Eye (tissue), 1 donor: ENCODE measurements at places on chromosomes 1 and 21.

DNA sequence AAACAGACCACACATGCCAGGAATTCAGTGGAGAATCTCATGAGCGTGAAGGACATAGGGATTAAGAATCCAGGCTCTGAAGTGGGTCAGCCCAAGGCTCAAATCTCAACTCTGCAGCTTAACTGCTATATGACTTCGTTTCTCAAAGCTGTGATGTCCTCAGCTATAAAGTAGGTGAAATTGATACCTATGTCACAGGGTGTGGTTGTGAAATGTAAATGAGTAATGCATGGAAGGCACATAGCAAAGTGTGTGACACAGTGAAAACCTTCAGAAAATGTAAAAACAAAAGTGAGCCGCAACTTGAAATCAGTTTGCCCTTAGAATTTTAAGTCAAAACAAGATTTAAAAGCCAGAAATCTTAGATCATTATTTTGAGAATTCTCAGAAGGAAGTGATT, 145.7 kb upstream of the PRMT6 start:
- no peak for DNase-seq

- no peak for DNase-seq
These were observed 429.0 kb downstream of the NEGR1 start for GRCh38 chr1:71853360-71853759.

- DNase-seq: no peak
These were observed 26.9 kb upstream of the NKAIN1 start for GRCh38 chr1:31266547-31266946.

DNA sequence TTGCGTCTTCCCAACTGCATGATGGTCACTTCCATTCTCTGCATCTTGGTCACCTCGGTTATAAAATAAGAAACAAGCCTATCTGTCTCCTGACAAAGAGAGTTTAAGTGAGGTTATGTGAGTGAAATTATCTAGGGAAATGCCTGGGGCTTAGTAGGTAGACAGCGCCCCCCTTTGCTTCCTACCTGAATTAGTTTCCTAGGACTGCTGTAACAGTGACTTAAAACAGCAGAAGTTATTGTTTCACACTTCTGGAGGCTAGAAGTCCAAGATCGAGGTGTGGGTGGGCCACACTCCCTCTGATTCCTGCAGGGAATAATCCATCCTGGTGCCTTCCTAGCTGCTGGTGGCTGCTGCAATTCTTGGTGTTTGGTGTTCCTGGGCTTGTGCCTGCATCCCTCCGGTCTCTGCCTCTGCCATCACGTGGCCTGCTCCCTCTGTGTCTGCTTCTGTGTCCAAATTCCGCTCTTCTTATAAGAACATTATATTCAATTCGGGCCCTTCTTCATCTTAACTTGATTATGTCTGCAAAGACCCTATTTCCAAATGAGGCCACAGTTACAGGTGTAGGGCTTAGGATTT, 92.6 kb downstream of the IGSF21 start:
- no peak for DNase-seq

DNA sequence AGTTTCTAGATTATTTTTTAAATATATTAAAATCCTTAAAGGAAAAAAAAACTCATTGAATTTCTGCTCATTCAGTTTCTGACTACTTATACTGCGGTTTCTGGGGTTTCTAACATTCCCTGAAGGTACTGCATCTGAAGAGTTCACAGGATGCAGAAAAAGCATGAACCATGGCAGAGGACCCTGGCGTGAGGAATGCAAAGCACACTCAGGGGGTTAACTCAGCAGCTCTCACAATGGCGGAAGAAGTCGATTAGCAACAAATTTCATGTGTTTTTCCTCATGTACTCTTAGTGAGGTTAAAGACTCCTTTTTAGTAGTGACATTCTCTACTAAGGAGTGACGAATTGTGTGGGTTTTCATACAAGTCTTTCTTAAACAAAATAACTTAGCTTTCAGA, 975.6 kb downstream of the NCAM2 start:
- DNase-seq: no peak

GRCh38 chr21:31293986-31294385, 50.1 kb downstream of the TIAM1 start:
- DNase-seq: no peak

DNA sequence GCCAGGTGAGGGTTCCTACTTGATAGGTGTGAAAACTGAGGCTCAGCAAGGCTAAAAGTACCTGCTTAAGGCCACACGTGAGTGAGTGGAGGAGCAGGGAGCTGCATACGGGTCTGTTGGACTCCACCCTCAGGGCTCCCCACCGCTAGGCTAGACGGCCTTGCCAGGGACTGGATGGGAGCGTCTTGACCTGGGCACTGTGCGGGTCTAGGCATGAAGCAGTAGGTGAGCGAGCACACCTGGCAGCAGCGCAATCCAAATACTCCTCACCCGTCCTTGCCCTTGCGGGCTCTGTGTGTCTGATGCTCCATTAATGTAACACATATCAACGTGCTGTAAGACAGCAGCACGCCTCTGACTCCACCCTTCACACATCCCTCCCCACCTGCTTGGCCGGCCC, 94.0 kb downstream of the LACTBL1 start:
- no peak for DNase-seq

GRCh38 chr1:15837931-15838330, 9.6 kb upstream of the SPEN start:
- DNase-seq: no peak

- DNase-seq: peak; percentile 90
These were observed 58.8 kb downstream of the FRRS1 start for GRCh38 chr1:99707535-99708142.

DNA sequence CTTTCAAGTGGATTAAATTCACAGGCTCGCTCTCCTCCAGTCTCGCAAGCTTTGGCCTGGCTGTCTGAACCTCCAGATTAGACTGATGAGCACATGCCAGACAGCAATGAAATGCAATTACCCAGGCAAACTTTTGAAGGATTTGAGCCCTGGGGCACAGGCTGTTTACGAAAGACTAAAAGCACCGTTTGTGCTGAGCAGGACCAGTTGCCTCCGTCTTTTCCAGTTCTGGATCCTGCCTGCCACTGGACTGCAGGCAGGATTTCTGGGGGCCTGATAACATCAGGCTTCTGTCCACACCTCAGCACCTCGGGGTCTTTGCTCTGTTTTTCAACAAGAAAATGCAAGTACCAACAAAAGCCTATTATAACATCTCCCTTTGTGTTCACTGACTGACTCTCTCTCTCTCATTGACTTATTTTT, 145.7 kb downstream of the CLIC6 start:
- peak; percentile 18 for DNase-seq

- DNase-seq: no peak
These were observed 37.7 kb downstream of the NRIP1 start for GRCh38 chr21:15027056-15027455.

- no peak for DNase-seq
These were observed 27.9 kb downstream of the SLC45A1 start for GRCh38 chr1:8345621-8346415.

- no peak for DNase-seq
These were observed 1.0 kb upstream of the TNNI1 start for GRCh38 chr1:201422436-201423030.

DNA sequence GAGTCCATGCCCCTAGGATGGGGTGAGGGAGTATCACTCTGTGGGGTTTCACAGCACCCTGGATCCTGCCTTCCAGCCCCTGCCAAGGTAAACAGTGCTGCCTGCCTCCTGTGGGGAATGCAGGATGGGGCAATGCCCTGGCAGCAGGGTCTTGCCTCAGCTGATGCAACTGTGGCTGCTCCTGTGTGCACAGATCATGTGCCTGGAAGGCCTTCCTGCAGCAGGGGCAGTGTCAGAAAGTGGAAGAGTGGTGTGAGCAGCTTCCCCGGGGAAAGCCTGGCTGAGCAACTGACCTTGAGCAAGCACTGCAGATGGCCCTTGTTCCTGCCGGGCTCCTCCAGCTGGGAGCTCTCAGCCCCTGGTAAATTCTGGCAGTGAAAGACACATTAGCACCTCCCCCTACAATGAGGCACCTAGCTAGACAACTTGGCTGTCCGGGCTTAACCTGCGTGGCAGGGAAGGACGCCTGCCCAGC, 9.9 kb downstream of the TOR3A start:
- peak; percentile 41 for DNase-seq

DNA sequence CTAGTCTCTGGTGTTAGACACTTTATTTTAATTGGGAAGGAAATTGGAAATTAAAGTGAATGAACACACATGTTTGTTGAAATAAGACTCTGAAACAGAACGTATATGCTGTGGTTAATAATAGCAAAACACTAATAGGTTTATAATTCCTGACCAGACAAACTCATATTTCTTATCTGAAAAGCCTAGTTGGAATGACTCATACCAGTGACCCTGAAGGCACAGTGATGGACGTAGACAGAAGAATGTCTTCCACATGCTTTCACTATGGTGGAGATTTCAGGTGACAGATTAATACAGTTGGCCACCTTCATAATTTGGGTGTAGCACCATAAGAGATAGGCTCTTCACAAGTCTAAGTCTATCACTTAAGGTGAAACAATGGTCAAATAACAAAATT, 83.0 kb upstream of the COL11A1 start:
- DNase-seq: no peak

DNA sequence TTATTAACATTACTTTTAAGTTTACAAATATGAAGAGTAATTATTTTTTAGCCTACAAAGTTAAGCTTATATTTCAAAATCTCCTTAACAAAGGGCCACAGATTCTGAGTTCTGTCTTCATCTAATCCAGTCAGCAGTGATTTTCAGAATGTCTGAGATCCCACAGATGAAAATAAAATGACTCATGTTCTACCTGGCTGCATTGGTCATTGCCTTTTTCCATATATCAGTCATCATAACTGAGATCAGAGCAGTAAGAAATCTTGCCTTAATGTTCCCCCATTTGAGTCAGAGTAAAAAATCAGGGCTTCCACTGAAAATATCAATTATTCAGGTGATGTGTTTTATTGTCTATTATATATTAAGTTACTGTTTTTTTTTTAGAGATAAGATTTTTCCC, 416.1 kb downstream of the MRPL39 start:
- DNase-seq: no peak

GRCh38 chr1:70117046-70117445, 88.3 kb downstream of the LRRC40 start:
- no peak for DNase-seq

GRCh38 chr1:18515120-18515667, 34.5 kb downstream of the KLHDC7A start:
- DNase-seq: no peak

GRCh38 chr1:13462682-13463081, 51.1 kb downstream of the LRRC38 start:
- DNase-seq: no peak

- DNase-seq: no peak
These were observed 354.3 kb upstream of the NEGR1 start for GRCh38 chr1:72636631-72637030.

DNA sequence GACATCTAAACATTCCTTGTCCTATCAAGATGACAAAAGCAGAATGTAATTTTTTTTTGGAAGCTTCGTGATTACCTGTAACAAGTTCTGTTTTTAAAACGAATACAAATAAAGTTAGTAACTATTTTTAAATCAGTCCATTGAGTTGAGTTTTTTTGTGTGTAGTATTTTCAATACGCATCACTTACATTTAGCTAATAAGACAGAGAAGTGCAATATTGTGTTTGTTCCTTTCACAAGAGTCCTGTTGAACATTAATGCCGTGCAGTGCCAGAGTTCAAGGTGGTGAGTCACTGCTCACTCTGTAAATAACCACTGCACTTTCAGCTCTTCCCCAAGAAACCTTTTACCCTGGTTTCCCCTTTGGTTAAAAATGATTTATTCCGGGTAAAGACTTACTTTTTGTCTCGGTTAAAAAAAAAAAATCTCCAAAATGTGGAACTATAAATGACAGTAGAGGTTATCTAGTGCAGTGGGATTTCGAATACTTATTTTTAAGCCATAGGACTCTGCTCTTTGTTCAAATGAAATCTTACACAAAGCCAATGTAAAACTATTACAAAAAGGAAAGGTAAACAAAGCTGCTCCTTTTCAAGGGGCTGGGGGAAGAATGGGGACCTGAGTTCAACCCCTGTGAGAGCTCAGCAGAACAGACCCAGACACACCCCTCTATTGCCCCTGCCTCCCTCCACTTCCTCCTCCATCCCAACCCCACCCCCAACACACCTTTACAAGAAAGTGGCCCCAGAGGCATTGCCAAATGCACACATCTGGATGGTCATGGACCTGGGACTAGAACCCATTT, 14.8 kb upstream of the NCMAP start:
- no peak for DNase-seq

- peak; percentile 98 for DNase-seq
These were observed 79.4 kb downstream of the CAPZB start for GRCh38 chr1:19405761-19406487.

DNA sequence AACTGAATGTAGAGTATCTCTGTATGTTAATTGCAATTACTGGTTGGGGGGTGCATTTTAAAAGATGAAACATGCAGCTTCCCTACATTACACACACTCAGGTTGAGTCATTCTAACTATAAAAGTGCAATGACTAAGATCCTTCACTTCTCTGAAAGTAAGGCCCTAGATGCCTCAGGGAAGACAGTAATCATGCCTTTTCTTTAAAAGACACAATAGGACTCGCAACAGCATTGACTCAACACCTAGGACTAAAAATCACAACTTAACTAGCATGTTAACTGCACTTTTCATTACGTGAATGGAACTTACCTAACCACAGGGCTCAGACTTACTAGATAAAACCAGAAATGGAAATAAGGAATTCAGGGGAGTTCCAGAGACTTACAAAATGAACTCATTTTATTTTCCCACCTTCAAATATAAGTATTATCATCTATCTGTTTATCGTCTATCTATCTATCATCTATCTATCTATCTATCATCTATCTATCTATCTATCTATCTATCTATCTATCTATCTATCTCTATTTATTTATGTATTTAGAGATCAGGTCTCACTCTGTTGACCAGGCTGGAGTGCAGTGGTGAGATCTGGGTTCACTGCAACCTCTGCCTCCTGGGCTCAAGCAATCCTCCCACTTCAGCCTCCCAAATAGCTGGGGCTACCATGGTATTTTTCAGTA, 47.8 kb downstream of the CHML start:
- DNase-seq: no peak

DNA sequence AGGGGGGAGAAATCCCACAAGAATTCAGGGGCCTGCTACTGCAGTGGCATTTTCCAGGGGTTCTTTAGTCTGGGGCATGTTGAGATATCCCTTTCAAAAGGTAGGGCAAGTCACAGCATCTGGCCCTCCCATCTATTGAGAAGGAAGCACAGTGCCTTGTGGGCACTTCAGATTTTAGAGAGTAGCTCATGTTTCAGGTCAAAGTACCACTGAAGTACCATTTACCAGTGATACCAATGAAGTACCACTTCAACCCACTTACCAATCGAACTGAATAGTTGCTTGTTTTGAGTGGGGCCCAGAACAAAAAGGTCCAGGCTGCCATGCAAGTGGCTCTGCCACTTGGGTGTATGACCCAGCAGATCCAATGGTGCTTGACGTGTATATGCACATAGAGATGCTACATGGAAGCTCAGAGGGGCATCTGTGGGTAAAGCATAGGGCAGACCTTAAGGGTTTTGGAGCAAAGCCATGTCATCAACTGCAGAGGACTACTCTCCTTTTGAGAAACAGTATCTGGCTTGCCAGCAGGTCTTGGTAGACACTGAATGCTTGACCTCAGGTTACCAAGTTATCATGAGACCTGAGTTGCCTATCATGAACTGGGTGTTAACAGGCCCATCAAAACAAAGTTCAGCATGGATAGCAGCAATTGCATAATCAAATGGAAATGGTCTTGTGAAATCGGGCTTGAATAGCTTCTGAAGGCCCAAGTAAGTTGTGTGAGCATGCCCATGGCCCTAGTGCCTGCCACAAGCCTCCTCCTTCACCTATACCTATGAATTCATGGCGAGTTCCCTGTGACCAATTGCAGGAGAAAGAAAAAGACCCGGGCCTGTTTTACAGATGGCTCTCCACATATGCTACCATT, 23.5 kb downstream of the PLA2G2D start:
- no peak for DNase-seq

GRCh38 chr1:172647110-172647564, 11.8 kb upstream of the FASLG start:
- no peak for DNase-seq
